ENCODE measurements at places on chromosomes 16 and 17.

DNA sequence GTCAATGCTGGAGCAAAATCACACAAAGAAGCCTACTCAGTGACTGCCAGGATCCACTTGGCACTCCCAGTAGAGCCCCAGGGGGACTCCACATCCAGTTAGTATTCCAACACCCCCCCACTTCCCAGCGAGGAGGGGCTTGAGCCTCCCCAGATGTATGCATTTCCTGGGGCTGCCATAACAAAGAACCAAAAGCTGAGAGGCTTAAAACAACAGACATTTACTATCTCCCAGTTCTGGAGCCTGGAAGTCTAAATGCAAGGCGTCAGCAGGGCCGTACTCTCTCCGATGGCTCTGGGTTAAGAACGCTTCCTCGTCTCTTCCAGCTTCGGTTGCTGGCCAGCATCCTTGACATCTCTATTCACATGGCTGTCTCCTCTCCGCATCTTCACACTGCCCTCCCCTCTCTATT, 23.0 kb upstream of the GNA13 start:
- no peak for DNase-seq

GRCh38 chr16:5971924-5972323, 874.3 kb upstream of the EEF2KMT start:
- DNase-seq: no peak

GRCh38 chr17:63429766-63430165, 16.3 kb downstream of the CYB561 start:
- no peak for DNase-seq

GRCh38 chr17:46764000-46764708, 54.3 kb downstream of the WNT3 start:
- DNase-seq: no peak

GRCh38 chr16:79003026-79003609, 597.4 kb downstream of the MAF start:
- no peak for DNase-seq

DNA sequence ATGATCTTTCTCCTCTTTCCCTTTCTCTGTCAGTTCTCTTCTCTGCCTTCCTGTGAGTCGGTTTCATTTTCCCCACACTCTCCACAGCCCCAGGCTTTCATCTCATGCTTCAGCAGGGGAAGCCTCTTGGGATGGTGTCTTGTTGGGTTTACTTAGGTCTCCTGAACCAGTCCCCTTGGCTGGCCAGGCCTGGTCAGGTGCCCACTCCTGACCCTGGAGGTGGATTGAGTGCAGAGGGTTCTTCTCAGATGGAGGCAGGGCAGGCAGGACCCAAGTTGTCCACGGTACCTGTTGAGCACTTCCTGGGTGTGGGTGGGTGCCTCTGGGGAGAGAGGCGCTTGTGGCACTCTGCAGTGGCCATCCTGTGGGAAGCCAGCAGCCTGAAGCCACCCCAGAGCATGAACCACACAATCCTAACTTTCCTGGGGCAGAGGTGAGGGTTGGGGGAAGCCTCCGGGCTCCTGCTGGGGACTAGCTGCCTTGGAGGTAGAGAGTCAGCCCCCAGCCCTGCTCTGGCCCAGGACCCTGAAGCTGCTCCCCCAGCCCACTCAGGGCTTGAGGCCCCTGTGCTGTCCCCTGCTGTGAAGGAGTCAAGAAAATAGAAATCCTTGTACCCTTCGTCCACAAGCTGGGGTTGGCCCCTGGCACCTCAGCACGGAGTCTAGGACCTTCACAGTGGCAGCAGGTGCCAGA, 2.0 kb upstream of the RAP1GAP2 start:
- no peak for DNase-seq

DNA sequence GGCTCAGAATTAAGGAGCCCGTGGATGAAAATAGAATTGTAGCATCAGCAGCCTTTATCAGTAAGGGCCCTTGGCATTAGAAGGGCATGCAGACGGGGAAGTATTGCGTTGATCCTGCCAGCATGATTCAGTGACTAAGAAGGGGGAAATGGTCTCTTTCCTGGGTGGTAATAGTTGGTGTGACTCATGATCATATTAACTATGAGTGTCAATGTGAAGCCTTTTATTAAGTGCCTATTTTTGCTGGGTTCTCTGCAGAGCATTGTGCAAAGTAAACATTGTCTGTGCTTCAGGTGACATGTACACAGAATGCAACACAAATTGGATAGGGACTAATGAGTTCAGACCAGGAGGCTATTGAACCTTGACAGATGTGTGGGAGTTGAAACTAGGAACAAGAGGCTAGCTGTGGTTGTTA, 24.5 kb downstream of the RCVRN start:
- no peak for DNase-seq

All from IMR-90 (cell line).